Hematopoietic multipotent progenitor cell treated with erythropoietin and hydrocortisone succinate and interleukin-3 and kit ligand, for 8 days (in vitro differentiated cells): ENCODE measurements at places on chromosomes 13 and 19.

GRCh38 chr13:74061926-74062595, 72.1 kb downstream of the KLF12 start:
- DNase-seq = no peak

DNA sequence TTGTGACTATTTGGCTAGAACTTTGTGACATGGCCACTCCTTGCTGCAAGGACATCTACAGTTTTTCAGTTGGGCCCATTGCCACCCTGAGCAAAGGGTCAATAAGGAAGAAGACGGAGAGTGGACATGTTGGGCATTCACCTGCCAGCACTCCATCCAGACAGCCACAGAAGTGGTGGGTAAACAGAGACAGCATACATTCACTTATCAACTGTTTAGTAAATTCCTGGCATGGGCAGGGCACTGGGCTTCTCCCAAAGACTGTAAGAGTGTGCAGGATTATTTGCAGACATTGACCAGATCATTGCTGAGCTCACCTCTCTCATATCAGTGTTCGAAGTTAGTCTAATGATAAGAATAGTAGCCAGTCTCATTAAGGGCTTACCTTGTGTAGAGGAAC, 29.2 kb downstream of the SIPA1L3 start:
- no peak for DNase-seq

GRCh38 chr19:32104850-32105235, 240.6 kb upstream of the ZNF507 start:
- no peak for DNase-seq

DNA sequence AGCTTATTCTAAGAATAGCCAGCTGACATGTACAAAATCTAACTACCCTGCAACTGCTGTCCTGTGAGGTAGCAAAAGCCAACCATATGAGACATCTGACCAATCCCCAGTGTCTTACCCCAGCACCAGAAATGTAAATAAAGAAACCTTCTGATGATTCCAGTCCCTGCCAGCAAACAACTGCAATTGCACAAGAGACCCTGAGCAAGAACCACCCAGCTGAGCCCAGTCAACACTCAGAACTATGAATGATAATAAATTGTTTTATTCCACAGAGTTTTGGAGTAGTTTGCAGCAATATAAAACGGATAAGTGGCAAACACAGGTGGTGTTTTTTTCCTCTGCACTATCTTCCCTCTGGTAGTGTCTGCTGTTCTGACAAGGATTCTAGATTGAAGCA, 94.9 kb downstream of the ERCC5 start:
- no peak for DNase-seq

GRCh38 chr19:32165750-32166149, 179.7 kb upstream of the ZNF507 start:
- DNase-seq = no peak

GRCh38 chr19:45463241-45463640, 4.6 kb upstream of the FOSB start:
- no peak for DNase-seq

DNA sequence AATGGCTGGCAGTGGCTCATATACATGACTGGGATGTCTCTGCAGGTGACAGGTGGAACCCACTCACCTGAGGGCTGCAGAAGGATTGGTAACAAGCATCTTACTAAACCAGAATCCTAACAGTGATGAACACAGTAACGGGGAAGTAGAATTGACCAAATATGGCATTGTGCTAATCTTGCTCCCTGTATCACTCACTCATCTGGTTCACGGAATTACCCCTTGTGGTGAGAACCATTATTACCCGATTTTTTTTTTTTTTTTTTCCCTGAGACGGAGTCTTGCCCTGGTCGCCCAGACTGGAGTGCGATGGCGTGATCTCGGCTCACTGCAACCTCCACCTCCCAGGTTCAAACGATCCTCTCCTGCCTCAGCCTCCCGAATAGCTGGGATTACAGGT, 69.5 kb downstream of the PTPRS start:
- peak; percentile 8 for DNase-seq

DNA sequence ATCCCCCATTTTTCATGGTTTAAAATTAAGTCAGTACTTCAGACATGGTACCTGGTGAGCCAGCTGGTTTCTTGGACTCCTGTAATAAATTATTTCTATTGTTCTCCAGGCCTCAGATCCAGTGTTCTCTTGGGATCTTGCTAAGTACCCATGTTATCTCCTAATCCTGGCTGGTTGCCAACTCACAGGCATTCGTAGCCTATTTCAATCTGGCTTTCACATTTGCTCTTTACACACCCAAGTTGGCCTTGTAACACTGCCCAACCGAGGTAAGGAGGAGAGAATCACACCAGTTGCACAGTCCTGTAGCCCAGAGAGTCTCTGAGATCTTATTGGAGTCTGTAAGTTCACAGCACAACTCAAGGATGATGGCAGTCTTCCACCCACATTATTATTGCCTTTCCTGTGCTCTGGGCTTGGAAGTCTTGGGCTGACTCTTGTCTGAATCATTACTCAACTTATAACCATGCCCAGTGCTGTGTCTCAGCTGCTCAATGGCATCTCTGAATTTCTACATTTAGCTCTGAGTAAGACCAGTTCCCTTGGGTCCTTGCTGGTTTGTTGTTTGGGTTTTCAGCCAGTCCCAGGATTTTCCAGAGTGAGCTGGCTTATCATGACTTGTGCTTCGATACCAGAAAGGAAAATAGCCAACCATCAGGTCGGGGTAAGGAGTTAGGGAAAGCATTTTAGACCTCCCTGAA, 76.6 kb upstream of the KLF12 start:
- peak; percentile 11 for DNase-seq

DNA sequence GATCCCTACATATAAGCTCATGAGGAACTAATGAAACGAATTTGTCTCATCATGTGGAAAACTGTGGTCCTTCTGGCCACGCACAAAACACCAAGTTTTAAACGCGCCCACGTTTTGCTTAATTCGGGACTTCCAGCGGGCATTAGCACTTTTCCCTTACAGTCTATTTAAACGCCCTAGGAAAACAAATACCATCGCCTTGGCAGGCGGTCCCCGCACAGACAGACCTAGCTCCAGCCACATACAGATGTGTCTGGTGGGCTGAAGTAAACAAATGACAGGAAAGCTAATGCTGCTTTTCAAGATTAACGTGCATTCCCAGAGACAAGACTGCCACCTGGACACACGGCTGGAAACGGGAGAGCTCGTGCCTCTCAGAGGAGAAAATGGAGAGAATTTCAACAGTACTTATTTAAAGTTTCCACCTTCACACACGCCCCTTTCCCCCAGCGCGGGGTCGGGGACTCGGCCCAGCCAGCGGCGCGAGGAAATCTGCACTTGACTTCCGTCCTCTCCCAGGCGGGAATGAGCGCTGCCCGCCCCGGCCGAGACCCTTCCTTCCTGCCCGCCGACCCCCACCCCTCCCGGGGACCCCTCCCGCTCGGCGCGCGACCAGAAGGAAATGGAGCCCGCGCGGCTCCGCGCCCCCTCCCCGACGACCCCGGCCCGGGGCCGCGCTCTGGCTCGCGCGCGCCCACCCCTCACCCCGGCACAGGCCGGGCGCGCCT, 931 bp downstream of the USP12 start:
- DNase-seq = peak; percentile 36
